ENCODE measurements at places on chromosomes 7 and 10.
A peak's percentile ranks its signal among the peaks of the same experiment; 100 is the strongest.

DNA sequence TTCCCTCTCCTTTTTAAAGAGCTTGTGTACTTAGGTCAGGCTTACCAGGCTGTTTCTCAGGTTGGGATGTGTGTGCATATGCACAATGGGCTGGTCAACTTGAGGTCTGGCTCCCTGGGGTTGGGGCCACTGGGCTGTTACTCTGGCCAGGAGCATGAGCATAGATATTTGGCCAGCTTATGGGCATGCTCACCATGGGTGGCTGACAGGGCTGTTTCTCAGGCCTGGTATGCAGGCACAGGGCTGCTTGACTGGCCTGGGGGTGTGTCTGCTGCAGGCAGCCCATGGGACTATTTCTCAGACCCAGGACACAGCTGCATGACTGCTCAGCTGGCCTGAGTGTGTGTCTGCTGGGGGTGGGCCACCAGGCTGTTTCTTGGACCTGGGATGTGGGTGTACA is 34.6 kb downstream of the SCART1 start:
- H3K27me3 ChIP-seq, result no peaks in the 10 kb centered on the region
- no peaks in the 10 kb centered on the region for H3K4me1 ChIP-seq
- H3K36me3 ChIP-seq, result no peaks in the 10 kb centered on the region
- DNase-seq, result no peak
- H3K27ac ChIP-seq, result no peak overlapping the region

DNA sequence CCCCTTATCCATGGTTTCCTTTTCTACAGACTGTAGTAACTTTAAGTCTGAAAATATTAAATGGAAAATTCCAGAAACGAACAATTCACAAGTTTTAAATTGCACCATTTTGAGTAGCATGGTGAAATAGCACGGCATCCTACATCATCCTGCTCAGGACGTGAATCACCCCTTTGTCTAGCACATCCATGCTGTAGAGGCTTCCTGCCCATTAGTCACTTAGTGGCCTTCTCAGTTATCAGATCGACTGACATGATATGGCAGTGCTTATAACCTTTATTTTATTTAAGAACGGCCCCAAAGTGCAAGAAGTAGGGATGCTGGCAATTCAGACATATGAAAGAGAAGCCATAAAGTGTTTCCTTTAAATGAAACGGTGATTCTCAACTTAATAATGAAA is 82.7 kb downstream of the CPXM2 start:
- H3K27me3 ChIP-seq, result no peaks in the 10 kb centered on the region
- no peaks in the 10 kb centered on the region for H3K36me3 ChIP-seq
- H3K27ac ChIP-seq, result no peak overlapping the region
- no peaks in the 10 kb centered on the region for H3K4me1 ChIP-seq
- no peak overlapping the region for H3K4me3 ChIP-seq
- no peak for DNase-seq

GRCh38 chr10:97124211-97124610 is 61.5 kb downstream of the SLIT1 start:
- H3K4me3 ChIP-seq, result no peak overlapping the region
- no peaks in the 10 kb centered on the region for H3K4me1 ChIP-seq
- no peaks in the 10 kb centered on the region for H3K36me3 ChIP-seq
- H3K27ac ChIP-seq, result no peak overlapping the region

DNA sequence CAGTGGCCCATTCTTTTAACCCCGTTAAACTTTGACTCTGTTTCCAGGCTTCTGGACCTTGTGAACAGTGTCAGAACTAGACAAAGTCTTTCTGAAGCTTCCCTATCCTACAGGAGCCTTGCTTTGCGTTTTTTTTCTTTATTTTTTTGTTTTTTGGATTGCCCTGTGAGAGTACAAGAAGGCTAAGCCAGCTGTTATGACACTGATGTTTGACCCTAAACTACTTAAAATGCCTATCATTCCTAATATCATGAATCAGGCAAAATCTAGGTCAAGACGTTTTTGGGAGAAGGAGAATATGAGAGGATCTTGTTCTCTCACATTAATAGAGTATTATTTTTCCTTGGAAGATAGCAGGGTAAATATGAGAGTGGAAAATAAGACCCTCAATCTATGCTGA is 79.8 kb downstream of the EPDR1 start:
- no peak overlapping the region for H3K4me3 ChIP-seq
- peak overlapping the region; percentile 54 for H3K27ac ChIP-seq
- no peaks in the 10 kb centered on the region for H3K36me3 ChIP-seq

DNA sequence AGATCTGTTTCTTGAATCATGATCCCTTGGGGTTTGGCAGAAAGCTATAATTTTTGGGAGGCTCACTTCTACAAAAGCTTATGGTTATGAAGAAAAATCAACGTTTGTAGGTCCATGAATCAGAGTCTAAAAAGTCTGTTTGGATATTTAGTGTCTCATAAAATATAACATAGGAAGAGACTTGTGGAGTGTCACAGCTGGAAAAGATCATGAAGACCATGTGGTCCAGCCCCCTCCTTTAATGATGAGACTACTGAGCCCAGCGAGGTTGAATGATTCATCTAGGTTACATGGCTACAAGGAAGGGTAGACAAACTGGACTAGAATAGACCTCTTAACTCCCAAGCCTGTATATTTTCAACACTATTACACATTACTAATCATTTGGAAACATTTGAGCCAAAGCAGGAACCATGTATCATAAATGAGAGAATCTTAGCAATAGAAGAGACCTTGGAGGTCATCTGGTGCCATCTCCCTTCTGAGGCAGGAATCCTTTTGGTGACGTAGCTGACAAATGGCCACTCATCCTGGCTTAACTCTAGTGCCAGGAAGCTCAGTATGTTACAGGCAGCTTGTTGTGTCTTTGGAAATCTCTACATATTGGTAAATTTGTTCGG is 152.5 kb downstream of the CREB5 start:
- no peak overlapping the region for H3K27ac ChIP-seq
- H3K27me3 ChIP-seq, result no peaks in the 10 kb centered on the region

- H3K4me3 ChIP-seq, result no peak overlapping the region
- H3K4me1 ChIP-seq, result no peaks in the 10 kb centered on the region
- no peaks in the 10 kb centered on the region for H3K27me3 ChIP-seq
- H3K36me3 ChIP-seq, result no peaks in the 10 kb centered on the region
Observed at GRCh38 chr10:85580585-85580984, 786.0 kb downstream of the GRID1 start.

- H3K4me1 ChIP-seq, result no peaks in the 10 kb centered on the region
- DNase-seq, result no peak
- H3K27ac ChIP-seq, result no peak overlapping the region
- H3K36me3 ChIP-seq, result no peaks in the 10 kb centered on the region
Observed at GRCh38 chr7:80357530-80357929, 154.3 kb downstream of the GNAT3 start.

All from osteoblast (primary cell).